Central memory CD8-positive, alpha-beta T cell (primary cell): ENCODE measurements at places on chromosomes 3 and 15.
A peak's percentile ranks its signal among the peaks of the same experiment; 100 is the strongest.

DNA sequence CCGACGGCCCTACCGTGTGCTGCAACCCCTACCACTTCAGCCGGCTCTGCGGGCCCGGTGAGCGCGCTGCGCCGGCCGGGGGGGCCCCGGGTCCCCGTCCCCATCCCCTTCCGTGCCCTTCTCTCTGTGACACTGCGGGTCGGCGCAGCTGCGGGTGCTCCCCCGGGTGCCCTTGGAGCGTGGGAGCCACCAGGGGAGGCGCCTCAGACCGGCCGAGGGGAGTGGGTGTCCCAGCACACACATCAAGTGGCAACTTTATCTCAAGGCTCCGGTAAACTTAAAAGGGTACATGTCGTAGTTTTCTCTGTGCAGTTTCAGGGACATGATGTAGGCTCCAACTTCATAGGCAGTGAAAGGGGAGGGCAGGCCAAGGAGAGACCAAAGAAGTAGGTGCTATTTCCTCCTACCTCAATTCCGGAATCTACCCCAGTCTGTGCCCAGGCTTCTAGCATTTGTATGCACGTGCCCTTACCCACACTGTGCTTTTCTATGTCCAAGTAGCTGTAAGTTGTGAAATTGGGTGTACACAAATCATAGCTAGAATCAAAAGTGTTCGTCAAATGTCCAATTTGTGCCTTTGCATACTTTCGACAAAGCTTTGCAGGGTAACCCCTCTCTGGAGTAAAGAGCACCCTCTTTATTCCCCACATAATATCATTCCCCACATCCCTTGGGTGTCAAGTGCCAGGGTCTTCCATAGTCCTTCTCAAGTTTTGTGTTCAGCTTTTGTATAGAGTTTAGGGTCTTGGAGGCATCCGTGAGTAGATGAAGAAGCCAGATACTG, 2.2 kb downstream of the SMAD6 start:
- DNase-seq: no peak

- DNase-seq: no peak
These were observed 38.7 kb upstream of the SKOR1 start for GRCh38 chr15:67786646-67787045.

DNA sequence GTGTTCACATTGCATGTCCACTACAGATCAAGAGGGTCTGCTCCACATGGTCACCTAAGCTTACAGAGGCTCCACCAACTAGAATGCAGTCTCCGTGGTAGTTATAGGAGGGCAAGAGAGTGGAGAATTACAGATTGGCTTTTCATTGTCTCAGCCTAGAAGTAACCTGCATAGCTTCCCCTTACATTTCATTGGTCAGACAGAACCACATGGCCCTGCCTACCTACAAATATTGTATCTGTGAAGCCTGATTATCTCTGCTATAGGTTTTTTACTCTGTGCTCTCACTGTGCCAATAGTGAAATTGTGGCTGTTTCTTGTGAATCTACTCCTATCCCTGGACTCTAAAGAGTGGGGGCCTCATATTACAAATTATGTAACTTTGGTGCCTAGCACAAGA, 2.5 kb upstream of the TLNRD1 start:
- no peak for DNase-seq

GRCh38 chr15:66959875-66960274, 105.5 kb upstream of the SMAD3 start:
- no peak for DNase-seq

DNA sequence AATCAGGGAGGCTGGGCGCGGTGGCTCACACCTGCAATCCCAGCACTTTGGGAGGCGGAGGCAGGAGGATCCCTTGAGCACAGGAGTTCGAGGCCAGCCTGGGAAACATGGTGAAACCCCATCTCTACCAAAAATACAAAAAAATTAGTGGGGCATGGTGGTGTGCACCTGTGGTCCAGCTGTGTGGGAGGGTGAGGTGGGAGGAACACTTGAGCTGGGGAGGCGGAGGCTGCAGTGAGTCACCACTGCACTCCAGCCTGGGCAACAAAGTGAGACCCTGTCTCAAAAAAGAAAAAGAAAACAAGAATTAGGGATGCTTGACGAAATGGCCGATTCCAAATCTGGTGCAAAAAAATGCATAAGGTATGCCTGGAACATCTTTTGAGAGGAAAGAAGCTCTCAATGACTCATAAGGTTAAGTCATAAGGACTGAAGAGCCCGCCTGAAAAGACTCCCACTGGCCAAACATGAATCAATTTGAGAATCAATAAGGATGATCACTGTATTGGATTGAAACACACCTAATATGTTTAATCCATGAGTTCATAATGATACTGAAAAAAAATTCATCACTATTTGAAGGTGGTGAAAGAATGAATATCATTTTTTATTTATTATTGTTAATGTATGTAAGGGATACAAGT, 27.7 kb downstream of the BLM start:
- DNase-seq: no peak

- peak; percentile 33 for DNase-seq
These were observed 225 bp downstream of the RHOA start for GRCh38 chr3:49411535-49411967.

- no peak for DNase-seq
These were observed 698 bp downstream of the MELTF start for GRCh38 chr3:197028728-197029510.
